ENCODE measurements at places on chromosomes 7 and 10.

DNA sequence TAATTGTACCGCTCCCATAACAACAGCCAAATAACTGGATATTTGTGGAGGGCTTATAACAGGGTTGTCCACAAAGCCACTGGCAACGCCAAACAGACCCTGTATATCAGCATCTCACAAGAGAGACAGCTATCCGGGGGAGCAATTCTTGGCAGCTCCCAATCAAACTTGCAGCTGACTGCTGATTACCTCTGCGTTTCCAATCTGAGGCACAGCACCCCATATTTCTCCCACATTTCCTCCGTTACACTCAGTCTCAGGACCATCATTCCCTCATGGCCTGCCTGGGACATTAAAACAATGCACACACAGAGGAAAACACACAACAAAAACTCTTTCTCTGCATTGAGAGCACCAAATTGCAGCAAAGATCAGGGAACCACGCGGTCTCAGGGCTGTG lies 67.8 kb upstream of the SDK1 start:
- DNase-seq = no peak

DNA sequence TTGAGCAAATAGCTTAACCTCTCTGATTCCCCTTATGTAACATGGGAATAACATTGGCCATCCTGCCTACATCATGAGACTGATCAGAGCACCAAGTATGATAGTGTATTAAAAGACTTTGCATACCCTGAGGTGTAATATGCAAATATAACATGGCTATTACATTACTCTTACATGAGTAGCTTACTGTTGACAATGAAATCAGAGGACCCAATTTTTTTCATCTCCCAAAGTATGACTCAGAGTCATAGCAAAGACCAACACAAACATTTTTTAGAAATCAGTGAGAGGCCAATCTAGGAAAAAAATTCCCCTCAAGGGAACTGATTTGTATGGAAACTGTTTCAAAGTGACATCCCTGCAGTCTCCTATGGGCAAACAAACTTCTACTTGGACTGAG lies 47.0 kb upstream of the TMEM140 start:
- DNase-seq = no peak

DNA sequence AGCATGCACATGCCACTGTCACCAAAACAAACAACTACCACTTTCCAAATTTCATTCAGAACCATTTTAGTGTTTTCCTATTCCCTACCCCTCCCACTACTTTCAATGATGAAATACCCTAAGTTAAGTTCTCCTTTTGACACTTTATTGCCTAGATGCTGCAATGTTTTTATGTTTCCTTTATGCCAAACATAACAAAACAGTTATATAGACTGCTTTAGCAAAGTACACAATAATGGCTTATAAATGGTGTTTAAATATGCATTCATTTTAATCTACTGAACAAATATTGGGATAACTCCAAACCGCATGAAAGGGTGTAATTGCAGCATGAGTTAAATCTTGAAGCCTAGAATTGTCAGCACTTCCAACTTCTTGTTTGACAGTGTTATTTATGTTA lies 69.2 kb downstream of the PHYHIPL start:
- DNase-seq = no peak

- no peak for DNase-seq
These were observed 196.3 kb upstream of the KLF6 start for GRCh38 chr10:3981300-3981699.

- DNase-seq = peak; percentile 69
These were observed 43.2 kb downstream of the GPAM start for GRCh38 chr10:112140110-112140970.

GRCh38 chr7:27872356-27873275 lies 132.7 kb downstream of the TAX1BP1 start:
- no peak for DNase-seq

DNA sequence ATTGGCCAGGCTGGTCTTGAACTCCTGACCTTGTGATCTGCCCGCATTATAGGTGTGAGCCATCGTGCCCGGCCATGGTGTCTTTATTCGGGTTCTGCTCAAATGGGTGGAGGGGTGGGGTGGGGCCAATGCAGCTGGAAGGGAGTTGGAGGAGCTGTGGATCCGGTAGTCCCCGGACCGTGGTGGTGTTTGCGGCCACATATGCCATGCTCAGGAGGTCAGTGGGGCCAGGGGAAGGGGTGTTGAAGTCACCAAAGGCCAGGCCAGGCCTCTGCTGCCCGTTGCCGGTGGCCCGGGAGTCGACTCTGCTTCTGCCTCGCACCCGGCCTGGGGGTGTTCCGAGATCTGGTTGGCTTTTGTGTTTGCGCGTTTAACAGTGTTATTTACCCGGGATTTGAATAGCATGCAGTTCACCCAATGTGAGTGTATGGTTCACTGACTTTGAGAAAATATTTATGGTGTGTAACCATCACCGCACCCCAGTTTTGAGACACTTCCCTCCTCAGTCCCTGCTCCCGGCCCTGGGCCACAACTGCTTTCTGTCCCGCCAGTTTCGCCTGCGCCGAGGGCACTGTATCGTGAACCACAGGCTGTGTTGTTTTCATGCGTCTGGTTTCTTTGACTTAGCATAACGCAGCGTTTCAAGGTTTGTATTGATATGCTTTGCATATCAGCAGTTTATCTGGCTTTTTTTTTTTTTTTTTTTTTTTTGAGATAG lies 10.7 kb downstream of the INPP5A start:
- DNase-seq = peak; percentile 34

DNA sequence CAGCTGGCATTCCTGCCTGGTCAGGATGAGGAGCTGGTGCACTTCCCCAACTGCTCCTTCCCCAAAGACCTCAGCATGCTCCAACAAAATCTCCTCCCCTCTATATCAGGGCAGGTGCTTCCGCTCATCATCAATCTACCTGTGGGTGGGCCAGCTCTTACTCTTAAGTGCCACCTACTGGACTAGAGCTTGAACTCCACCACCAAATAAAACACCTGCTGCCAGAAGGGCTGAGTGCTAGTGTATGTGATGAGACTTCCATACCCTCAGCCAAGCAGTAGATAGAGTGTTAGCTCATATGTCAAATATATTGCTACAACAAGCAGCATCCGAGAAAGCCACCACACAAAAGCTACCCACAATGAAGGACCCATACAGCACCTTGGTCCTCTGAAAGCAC lies 264.3 kb downstream of the RNLS start:
- no peak for DNase-seq

DNA sequence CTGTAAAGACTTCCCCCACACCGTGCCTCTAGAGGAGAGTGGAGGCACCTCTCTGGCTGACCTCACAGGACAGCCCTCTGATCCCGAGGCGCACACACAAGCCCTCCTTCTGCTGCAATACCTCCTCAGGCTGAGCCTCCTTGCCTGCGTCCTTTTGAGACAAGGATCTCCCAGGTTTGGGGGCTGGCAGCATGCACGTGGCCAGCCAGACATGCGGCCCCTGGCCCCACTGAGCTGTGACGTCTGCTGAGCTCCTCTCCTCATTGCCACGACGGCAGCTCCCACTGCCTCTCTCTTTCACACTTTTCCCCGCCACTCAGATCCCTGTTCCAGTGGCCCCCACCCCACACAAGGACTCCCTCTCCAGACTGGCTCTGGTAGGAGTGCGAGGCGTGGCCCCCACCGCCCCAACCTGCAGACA lies 12.2 kb upstream of the DNAAF5 start:
- no peak for DNase-seq
